ENCODE measurements at places on chromosomes 1 and 21. TPM values are rescaled to one million over a fixed set of nuclear protein-coding genes. Genes with fewer than 3 reads are reported as not detected.

Gene CLCA1
- total RNA-seq = not detected

Gene LDLRAP1
- total RNA-seq = 14.4 TPM

Gene KRTAP19-3
- not detected for total RNA-seq

Gene BSND
- not detected for total RNA-seq

Gene CLDN19
- total RNA-seq = not detected

GRCh38 chr21:42550817-42551216, 37.2 kb downstream of the SLC37A1 start:
- no peak for DNase-seq

DNA sequence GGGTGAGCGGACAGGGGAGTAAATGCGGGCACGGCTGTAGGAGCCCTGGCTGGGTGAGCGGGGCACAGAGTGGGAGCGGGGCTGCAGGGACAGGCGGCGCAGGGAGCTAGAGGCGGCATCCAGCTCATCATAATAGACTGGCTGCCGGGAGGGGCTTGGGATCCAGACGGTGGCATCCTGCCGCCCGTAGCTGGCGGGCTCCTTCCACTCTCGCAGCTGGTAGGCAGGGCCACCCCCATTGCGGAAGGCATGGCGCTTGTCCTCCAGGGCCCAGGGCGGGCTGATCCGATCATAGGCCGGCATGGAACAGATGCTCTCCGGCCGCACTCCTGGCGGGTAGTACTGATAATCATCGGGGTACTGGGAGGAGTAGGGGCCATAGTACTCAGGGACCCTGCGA, 43.7 kb upstream of the GOLT1A start:
- DNase-seq = no peak

GRCh38 chr1:101453844-101454243, 217.0 kb downstream of the S1PR1 start:
- no peak for DNase-seq

GRCh38 chr1:173253046-173253445, 45.9 kb upstream of the TNFSF4 start:
- no peak for DNase-seq

DNA sequence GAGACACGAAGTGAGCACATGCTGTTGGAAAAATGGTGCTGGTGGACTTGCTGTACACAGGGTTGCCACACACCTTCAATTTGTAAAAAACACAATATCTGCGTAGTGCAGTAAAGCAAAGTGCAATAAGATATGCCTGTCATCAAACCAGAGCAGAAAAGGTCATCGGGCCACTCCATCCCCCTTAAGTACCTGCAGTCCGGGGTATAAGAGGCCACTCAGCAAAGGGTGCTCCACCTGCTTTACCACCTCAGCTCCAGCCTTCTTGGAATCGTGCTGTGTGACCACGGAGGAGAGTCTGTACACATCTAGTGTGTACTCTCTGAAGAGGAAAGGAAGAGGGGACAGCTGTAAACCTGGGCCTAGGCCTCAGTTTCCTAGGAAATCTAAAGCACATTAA, 10.9 kb downstream of the YARS1 start:
- no peak for DNase-seq

- DNase-seq = no peak
These were observed 112.1 kb upstream of the ARTN start for GRCh38 chr1:43821471-43821870.

DNA sequence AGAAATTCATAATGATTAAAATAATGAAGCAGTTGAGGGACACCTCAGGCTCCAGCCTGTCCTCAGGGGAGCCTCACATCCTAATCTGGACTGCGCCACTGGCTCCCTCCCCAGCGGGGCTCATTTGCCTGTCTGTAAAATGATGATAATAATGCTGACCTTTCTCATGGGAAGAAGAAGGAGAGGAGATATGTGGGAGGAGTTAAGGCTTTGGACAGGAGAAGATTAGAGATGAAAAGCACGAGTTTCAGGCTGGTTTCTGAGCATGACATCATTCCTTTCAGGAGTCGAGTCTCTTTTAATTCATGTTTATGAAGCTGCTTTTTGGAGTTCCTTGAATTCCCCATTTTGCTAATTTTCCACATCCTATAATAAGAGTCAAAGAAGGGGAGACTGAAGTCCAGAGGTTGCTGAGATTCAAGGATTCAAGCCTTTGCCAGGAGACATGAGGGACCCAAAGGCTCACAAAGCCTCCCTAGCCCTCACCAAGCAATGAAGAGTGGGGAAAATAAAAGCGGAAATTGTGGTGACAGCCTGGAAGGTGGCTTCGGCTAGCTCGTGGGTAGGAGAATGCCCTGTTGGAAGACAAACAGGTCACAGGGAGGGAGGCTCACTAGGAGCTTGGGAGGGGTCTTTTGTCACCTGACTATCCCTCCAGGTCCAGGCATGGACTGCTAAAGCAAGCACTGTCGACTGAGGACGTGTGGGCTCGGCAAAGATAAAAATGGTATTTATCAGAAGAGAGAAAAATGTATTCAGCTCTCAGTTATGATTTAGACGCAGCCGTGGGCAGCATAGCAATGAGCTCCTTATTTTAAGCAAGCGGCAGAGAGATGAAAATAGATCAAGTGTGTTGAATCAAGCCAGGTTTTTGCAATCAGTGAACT, 27.5 kb upstream of the STMN1 start:
- no peak for DNase-seq

DNA sequence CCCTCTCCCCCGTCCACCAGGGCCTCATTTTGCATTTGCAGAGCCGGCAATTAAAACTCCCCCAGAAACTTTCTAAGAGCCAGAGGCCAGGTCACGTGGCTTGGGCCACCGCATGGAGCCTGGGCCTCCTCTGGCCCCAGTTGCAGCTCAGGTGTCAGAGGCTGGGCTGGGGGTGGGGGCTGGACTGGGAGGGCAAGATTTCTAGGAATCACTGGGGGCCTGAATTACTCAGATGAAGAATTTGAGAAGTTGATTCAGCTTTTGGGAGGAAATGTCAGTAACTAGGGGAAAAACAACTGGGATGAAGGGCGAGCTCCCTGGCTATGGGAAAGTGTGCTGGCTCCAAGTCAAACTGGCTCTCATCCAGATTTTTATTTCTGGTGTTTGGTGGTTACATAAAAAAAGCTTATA, 151.0 kb downstream of the CDC7 start:
- DNase-seq = no peak

- no peak for DNase-seq
These were observed 85.4 kb upstream of the TIAM1 start for GRCh38 chr21:31429506-31429905.

DNA sequence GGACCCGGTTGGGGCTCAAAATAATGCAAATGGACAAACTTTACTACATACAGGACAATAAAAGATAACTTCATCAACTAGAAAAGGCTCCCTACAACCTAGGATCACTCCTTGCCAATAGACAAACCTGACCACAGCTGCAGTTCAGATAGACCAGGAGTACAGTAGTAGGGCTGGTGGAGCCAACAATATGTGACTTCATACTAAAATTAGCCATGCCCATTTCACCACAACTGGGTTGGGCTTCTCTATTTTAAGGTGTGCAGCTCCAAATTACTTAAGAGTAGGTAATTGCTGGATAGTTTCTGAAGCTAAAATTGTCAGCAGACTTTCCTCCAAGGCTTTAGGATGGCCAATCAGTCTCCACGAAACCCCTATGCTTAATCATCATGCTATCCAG, 3.9 kb downstream of the DENND1B start:
- no peak for DNase-seq

GRCh38 chr1:228120857-228121489, 11.9 kb upstream of the MRPL55 start:
- DNase-seq = no peak
